GM13977 (cell line): ENCODE measurements at places on chromosomes 5 and 9.

DNA sequence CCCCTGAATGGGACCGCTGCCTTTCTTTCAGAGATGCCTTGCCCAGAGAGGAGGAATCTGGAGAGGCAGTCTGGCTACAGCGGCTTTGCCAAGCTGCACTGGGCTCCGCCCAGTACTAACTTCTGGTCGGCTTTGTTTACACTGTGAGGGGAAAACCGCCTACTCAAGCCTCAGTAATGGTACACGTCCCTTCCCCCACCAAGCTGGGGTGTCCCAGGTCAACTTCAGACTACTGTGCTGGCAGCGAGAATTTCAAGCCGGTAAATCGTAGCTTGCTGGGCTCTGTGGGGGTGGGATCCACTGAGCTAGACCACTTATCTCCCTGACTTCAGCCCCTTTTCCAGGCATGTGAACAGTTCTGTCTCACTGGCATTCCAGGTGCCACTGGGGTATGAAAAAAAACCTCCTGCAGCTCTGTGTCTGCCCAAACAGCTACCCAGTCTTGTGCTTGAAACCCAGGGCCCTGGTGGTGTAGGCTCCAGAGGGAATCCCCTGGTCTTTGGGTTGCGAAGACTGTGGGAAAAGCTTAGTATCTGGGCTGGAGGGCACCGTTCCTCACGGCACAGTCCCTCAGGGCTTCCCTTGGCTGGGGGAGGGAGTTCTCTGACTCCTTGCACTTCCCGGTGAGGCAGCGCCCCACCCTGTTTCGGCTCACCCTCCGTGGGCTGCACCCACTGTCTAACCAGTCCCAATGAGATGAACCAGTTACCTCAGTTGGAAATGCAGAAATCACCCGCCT lies 171.2 kb downstream of the CWC27 start:
- no peak for DNase-seq

- no peak for DNase-seq
These were observed 47.0 kb upstream of the SEMA6A start for GRCh38 chr5:116621599-116621998.

- no peak for DNase-seq
These were observed 210.5 kb downstream of the PJA2 start for GRCh38 chr5:109199289-109199688.

- no peak for DNase-seq
These were observed 207.6 kb upstream of the MPDZ start for GRCh38 chr9:13487071-13487470.

- no peak for DNase-seq
These were observed 210.1 kb upstream of the ZNF608 start for GRCh38 chr5:124956471-124957029.

- no peak for DNase-seq
These were observed 64.6 kb upstream of the FCN1 start for GRCh38 chr9:134982311-134982710.

GRCh38 chr9:75422944-75423522 lies 334.7 kb downstream of the OSTF1 start:
- DNase-seq = no peak

GRCh38 chr5:389197-389821 lies 53.7 kb upstream of the EXOC3 start:
- DNase-seq = no peak

DNA sequence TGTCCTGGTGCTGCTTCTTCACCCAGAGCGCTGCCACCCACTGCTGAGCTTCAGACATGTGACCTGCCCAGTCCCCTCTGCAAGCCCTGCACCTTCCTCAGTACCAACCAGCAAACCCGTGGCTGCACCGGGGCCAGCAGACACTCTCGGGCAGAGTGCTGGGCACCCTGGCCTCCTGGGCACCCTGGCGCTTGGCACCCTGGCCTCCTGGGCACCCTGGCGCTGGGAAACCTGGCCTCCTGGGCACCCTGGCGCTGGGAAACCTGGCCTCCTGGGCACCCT lies 31.7 kb upstream of the SLC12A7 start:
- DNase-seq = no peak

GRCh38 chr9:135906291-135907005 lies 898 bp downstream of the CAMSAP1 start:
- no peak for DNase-seq

- no peak for DNase-seq
These were observed 46.4 kb downstream of the GOLPH3 start for GRCh38 chr5:32127711-32128110.

- DNase-seq = no peak
These were observed 8.4 kb upstream of the SPATA31E1 start for GRCh38 chr9:87874304-87874623.

DNA sequence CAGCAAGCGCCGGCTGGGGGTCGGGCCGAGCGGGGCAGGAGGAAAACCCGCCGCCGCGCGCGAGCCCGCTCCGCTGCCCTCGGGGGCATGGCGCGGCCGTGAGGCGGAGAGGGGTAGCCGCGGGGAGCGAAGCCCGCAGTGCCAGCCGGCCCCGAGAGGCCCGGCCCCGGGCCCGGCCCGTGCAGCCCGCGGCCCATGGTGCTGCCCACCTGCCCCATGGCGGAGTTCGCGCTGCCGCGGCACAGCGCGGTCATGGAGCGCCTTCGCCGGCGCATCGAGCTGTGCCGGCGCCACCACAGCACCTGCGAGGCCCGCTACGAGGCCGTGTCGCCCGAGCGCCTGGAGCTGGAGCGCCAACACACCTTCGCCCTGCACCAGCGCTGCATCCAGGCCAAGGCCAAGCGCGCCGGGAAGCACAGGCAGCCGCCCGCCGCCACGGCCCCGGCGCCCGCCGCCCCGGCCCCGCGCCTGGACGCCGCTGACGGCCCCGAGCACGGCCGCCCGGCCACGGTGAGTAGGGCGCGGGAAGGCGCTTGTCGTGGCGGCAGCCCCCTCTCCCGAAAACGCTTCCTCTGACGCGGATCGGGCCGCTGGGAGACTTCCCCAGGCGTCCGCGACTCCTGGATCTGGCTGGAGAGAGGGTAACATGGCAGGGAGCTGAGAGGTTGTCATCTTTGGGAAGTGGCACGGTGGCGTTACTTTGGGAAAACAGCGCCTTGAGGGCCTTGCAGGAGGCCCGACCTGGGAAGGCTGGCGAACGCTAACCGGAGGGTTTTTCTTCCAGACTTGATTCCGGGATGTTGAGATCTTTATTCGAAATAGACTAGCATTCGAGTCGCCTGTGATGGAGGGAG lies 523 bp downstream of the MAML1 start:
- peak; percentile 61 for DNase-seq

- no peak for DNase-seq
These were observed 38.8 kb downstream of the NFX1 start for GRCh38 chr9:33329117-33329563.

GRCh38 chr9:38619556-38620447 lies 594 bp downstream of the ANKRD18A start:
- DNase-seq = no peak

GRCh38 chr9:110283751-110284150 lies 27.4 kb upstream of the TXN start:
- DNase-seq = no peak

GRCh38 chr9:97808972-97809371 lies 44.1 kb upstream of the FOXE1 start:
- DNase-seq = no peak

DNA sequence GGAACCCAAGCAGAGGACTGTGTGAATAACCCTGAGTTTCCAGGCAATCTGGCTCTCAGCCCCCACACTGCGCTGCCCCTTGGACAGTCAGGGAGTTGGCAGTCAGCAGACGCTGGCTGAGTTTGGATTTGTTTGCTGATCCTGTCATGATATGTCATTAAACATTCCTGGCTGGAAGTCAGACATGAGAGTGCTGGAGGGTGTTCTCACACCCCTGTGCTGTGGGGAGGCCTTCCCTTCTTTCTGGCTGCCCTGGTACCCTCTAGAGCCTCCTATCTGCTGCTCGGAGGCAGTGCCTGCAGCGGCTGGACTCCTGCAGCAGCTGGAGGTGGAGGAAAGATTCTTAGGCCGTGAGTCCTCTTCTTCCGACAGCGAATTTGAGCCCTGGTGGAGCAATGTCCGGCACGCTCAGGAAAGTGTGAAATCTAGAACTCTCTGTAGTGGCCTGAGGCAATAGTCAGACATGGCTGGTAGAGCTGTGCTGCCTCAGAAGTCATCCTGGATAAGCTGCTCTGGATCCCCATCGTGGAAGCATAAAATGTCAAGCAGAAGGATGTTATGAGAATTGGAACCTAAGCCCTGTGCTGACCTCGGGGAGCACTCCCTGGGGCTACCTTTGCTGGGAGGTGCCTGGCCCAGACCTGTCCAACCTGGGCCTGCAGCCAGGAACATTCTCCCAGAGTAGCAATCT lies 72.0 kb downstream of the PDE8B start:
- no peak for DNase-seq

DNA sequence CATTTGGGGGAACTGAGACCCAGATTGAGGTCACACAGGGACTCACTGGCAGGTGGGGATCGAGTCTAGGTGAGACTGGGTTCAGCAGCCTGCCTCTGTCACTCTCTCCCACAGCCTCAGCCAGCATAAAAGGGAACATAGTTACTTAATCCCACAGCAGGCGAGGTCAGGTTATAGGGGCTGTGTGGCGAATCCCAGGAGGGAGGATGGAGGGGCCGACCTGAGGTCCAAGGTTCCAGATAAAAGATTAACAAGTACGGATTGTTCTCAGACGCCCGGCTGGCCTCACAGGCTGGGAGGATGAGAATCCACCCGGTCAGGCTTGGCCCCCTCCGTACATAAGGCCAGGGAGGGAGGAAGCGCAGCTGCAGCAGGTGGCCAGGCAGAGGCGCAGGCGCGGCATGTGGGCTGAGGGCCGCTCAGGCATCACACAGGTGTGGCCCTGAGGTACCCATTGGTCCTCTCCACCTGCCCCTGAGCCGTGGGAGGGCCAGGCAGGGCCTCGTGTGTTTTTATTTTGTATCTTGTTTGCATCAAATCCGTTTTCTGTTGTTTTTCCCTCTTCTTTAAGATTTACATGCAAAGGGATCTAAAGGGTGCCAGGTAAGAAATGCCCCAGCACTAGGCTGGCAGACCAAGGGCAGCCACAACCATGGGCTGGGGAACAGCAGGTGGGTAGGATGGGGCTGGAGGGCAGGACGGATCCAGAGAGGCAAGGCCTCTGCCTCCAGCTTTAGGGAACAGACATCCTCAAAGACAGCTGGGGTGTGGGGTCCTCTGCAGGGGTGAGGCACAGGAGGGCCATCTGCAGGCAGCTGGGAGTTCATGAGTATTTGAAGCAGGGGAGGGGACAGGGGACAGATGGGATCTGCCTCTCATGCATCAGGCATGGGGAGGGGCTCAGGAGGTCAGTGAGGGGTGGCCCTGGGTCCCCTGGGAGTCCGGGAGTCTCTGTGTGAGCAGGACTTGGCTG lies 3.6 kb downstream of the SUSD3 start:
- DNase-seq = peak; percentile 69

GRCh38 chr5:67338421-67338820 lies 141.8 kb upstream of the CD180 start:
- no peak for DNase-seq

DNA sequence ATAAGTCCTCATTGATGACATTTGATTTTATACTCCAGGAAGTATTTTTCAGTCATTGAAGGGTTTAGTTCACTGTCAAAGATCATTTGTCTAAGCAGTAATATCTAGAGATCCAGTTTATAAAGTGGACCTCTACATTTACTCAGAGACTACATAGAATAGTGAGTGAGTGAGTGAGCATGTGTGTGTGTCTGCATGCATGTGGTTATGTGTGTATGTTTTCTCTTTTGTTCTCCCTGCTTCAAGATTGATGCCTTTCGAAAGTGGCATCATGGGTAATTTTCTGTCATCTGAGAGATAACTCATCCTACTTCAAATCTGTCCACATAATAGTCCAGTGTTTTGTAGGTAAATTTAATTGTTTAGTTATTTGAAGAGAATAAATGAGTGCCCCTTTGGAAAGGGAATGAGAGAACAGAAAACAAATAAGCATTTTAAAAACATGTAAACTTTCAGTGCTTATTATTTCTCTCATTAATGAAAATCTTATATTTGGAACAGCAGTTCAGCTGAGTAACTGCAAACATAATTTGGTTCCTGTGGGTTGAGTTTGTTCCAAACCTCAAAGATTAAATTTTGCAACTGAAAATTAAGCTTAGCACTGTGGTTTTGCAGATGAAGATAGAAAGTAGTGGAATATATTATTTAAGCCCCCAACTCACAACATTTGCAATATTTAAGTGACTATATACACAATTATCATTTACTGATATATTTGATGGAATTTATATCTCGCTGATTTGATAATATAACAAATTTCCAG lies 1295.1 kb upstream of the C9orf72 start:
- no peak for DNase-seq

GRCh38 chr5:76367623-76368371 lies 35.3 kb upstream of the IQGAP2 start:
- peak; percentile 68 for DNase-seq

GRCh38 chr5:172999974-173000373 lies 16.4 kb downstream of the ATP6V0E1 start:
- no peak for DNase-seq

DNA sequence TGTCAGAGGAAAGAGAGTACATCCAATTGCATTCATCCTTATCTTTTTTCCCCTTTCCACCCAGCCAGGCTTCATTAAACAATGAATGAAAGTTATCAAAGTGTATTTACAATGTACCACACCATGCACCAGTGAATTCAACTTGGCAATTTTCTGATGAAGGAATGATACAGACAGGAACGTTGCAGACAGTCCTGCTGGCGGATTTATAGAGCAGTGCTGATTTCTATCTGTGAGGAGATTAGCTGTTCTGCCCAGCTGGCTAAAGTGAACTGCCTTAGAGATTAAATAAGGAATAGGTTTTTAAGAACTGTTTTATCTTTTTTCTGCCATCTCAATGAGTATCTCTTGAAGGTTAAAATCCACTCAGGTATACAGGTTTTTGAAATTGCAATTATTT lies 403.9 kb downstream of the CDH18 start:
- no peak for DNase-seq

DNA sequence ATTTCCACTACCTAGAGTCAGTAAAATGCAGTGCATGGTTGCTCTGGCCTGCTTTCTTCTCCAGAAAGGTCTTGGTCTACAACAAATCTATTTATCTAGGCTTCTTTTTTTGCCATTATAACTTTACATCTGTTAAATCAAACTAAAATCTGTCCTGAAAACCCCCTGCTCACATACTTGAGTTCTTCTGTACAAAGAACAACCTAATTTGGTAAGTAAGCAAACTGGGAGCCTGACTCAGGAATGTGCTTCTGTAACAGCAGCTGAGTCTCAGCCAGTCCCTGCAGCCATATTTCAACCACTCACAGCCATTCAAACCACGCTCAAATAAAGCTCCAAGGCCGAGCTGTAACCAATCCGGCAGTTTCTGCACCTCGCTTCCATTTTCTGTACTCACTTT lies 95.8 kb downstream of the PLPP1 start:
- no peak for DNase-seq

DNA sequence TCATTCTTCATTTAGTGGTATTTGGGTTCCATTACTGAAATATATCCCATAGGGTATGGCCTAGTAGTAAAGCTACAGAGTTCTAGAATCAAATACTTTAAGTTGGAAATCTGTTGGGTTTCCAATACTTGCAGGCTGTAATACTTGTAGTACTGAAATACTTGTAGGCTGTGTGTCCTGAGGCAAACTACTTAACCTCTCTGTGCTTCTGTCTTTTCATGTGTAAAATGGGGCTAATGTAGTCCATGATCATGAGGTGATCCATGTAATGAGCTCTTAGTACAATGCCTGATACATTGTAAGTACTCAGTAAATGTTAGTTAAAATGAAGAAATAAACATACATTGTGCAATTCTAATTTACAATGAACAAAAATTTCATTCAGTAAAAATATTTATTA lies 368.9 kb downstream of the CSNK1G3 start:
- DNase-seq = no peak
